Breast epithelium (tissue), 4 donors: ENCODE measurements at places on chromosomes 7 and 10.

DNA sequence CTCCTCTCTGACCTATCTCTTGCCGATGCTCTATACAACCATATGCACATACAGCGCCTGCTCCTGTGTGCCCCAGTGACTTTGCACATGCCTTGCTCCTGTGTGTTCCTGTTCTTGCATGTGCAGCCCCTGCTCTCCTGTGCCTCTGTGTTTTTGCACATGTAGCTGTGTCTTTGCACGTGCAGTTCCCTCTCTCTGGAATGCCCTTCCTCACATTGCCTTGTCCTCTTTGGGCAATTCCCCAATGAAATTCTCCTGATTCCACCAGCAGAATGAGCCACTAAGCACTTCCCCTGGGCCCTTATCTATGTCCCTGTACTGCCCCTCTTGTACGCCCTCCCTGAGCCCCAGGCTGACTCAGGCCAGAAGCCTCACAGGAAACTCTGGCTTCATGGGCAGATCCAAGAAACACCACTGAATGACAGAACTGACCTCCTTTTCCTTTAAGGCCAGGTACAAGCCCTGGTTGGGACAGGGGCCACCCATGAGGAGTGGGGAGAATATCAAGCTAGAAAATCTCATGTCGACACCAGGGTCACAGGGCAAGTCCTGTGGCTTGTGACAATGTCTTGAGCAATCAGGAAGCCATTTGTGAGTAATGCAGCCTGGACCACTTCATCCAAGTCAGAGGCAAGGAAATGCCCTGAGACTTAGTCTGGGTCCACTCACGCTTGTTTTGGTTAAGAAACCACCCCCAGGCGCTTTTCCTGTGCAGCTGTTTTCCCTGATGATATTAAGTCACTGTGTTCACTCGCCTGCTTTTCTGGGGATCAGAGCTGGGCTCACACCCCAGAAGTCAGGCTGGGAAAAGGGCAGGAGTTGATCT, 1.9 kb upstream of the ARHGAP22 start:
- H3K27ac ChIP-seq, result no peak overlapping the region
- no peaks in the 10 kb centered on the region for H3K36me3 ChIP-seq
- H3K4me3 ChIP-seq, result no peak overlapping the region
- no peaks in the 10 kb centered on the region for H3K4me1 ChIP-seq
- no peak for DNase-seq

- H3K27ac ChIP-seq, result no peak overlapping the region
- no peaks in the 10 kb centered on the region for H3K4me1 ChIP-seq
- no peak for DNase-seq
- H3K4me3 ChIP-seq, result no peak overlapping the region
Observed at GRCh38 chr10:19958787-19959186, 142.6 kb downstream of the PLXDC2 start.

DNA sequence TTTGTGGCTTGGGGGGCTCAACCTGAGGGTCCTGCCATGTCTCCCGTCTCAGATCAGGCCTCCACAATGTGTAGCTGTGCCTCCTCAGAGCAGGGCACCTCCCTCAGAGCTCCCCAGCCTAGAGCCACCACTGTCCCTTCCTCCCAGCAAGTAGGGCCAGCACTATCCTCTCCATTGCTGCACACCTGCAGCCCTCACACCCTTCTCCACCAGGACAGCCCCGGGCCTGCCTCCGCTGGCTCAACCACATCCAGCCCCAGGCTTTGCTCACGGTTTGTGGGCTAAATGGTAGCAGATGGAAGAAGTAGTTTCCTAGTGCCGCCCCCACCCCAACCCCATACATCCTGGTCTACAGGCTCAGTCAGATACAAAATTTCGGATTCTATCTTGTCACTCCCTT, 10.1 kb downstream of the NFKB2 start:
- no peak for DNase-seq
- no peak overlapping the region for H3K4me3 ChIP-seq
- peaks cover 2% of the 10 kb centered on the region for H3K27me3 ChIP-seq
- no peak overlapping the region for H3K27ac ChIP-seq
- no peaks in the 10 kb centered on the region for H3K36me3 ChIP-seq
- no peaks in the 10 kb centered on the region for H3K4me1 ChIP-seq

GRCh38 chr10:11186374-11186773, 168.7 kb downstream of the CELF2 start:
- no peaks in the 10 kb centered on the region for H3K27me3 ChIP-seq
- no peak for DNase-seq
- H3K27ac ChIP-seq, result no peak overlapping the region
- no peak overlapping the region for H3K4me3 ChIP-seq
- no peaks in the 10 kb centered on the region for H3K36me3 ChIP-seq

GRCh38 chr10:99685597-99685967, 26.3 kb downstream of the ENTPD7 start:
- no peaks in the 10 kb centered on the region for H3K36me3 ChIP-seq
- no peak overlapping the region for H3K27ac ChIP-seq
- no peak overlapping the region for H3K4me3 ChIP-seq
- DNase-seq, result no peak
- H3K4me1 ChIP-seq, result no peaks in the 10 kb centered on the region

GRCh38 chr7:22625251-22625650, 101.7 kb upstream of the IL6 start:
- no peak overlapping the region for H3K4me3 ChIP-seq
- no peak overlapping the region for H3K27ac ChIP-seq
- H3K4me1 ChIP-seq, result no peaks in the 10 kb centered on the region
- H3K36me3 ChIP-seq, result no peaks in the 10 kb centered on the region
- DNase-seq, result no peak

- no peaks in the 10 kb centered on the region for H3K36me3 ChIP-seq
- H3K4me3 ChIP-seq, result no peak overlapping the region
- no peak overlapping the region for H3K27ac ChIP-seq
- DNase-seq, result no peak
- no peaks in the 10 kb centered on the region for H3K4me1 ChIP-seq
Observed at GRCh38 chr10:80177781-80178636, 27.3 kb downstream of the ANXA11 start.

DNA sequence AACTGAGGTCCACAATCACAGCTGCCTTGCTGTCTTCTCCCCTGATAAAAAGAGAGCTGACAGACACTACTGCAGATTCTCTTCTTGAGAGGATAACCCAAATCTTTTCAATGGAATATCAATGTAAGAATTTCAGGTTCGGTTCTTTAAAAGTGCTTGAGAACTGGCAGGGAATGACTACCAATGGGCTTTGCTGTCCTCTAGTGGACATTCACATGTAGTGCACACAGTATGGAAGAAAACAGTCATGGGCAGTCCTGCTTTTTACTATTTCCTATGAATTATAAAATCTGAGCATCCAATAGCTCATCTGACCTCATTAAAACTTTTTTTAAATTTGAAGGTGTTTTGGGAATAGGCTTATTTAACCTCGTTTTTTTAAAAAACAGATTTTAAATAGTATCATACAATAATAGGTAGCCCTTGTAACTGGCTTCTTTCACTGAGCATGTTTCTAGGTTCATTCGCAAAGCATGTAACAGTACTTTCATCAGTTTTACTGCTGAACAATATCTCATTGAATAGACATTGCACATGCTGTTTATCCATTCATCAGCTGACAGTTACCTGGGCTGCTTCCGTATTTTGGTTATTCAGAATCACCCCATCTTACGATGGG, 18.3 kb downstream of the FZD9 start:
- no peak overlapping the region for H3K4me3 ChIP-seq
- H3K36me3 ChIP-seq, result peaks cover 5% of the 10 kb centered on the region
- H3K27me3 ChIP-seq, result no peaks in the 10 kb centered on the region
- no peak for DNase-seq
- H3K4me1 ChIP-seq, result no peaks in the 10 kb centered on the region

- no peak overlapping the region for H3K4me3 ChIP-seq
- H3K36me3 ChIP-seq, result no peaks in the 10 kb centered on the region
- no peaks in the 10 kb centered on the region for H3K27me3 ChIP-seq
- DNase-seq, result no peak
Observed at GRCh38 chr10:76291175-76291574, 859.8 kb downstream of the LRMDA start.

GRCh38 chr7:155577509-155577905, 31.1 kb upstream of the CNPY1 start:
- H3K36me3 ChIP-seq, result no peaks in the 10 kb centered on the region
- H3K4me1 ChIP-seq, result no peaks in the 10 kb centered on the region
- H3K27ac ChIP-seq, result no peak overlapping the region
